ENCODE measurements at places on chromosomes 11 and 22.

DNA sequence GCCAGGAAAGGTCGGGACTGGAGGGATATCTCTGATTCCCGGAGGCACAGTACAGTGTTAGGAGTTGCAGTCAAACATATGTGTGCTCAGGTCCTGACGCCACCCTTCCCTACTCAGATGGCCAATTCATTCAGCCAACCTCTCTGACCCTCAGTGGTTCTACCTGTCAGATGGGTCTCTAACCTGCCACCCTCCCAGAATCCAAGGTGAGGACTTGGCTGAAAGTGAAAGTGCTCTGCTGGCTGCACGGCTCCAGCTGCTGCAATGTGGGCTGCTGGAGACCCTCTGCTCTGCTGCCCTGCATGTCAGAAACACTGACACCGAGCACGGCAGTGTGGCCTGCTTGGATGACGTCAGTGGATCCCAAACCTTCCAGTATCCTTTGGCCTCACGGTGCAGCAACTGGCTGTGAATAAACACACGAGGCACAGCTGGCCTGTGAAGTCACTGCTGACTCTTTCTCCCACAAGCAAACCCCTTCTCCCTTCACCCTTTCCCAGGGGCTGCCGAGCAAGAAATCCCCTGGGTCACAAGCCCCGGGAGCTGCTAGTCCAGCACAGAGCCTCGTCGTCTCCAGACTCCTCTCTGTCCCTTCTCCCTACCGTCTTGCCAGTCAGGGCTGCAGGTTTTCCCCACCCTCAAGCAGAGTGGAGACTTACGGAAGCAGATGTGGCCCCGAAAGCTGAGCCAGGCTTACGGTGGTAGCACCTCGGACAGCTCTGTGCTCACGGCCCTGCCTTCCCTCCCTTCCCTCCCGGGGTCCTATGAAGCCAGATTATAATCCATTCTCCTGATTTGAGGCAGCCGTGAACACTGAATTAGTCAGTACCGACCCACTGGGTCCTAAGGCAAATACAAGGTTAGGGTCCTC, 24.3 kb downstream of the KIAA0930 start:
- DNase-seq, result no peak

DNA sequence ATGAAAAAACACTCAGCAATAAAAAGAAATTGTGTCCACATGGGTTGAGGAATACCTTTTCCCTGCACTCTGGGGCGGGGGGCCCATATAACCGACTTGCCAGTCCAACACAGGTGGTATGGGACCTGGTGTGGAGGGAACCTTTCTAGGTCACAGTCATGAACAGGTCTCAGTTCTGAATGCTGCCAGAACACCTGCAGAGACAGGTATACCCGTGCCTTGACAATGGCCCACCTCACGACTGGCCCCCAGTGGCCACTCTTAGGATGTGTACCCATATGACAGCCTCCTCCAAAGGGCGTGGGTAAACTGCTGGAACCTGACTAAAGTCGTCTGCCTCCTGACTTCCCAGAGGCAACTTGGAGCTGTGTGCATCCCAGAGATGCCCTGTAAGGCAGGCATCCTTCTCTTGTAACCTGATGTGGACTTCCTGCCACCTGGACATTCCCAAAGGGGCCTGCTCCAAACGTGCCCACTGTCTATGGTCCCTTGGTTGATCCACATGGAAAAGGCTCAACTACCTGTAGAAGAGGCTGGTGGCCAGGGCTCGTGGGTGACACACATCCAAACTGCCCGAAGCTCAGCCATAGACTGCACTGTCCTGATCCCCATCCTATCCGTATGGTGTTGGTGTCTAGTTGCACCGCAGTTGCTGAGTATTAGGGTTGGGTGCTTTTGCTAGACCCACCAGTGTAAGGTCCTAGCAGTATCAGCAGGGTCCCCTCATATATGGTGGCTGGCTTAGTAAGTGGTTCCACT, 859.3 kb downstream of the BRD1 start:
- no peak for DNase-seq

- DNase-seq, result no peak
Observed at GRCh38 chr11:24704716-24705115, 207.9 kb downstream of the LUZP2 start.

- DNase-seq, result no peak
Observed at GRCh38 chr22:38751422-38752346, 4.1 kb downstream of the SUN2 start.

DNA sequence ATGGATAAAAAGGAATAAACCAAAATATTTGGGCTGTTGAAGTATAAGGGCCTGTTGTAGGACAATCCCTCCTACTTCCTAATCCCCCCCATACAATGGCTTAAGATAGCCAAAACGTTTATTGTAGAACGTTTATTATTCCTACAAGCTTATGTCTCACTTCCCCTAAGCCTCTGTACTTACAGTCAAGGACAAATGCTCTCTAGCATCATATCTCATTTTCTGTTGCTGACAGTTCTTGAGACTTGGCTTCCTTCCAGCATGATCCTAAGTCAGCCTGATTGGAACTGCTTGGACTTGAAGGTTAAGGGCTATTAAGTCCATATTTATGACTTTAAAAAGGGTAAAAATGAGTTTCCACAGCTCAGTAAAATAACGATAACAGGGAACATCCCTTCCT, 8.8 kb downstream of the MISFA start:
- DNase-seq, result no peak

GRCh38 chr11:28794405-28794804, 686.2 kb downstream of the METTL15 start:
- DNase-seq, result no peak

- DNase-seq, result no peak
Observed at GRCh38 chr11:35272391-35272902, 133.5 kb downstream of the CD44 start.

GRCh38 chr11:44632466-44633123, 67.1 kb downstream of the CD82 start:
- peak; percentile 60 for DNase-seq

DNA sequence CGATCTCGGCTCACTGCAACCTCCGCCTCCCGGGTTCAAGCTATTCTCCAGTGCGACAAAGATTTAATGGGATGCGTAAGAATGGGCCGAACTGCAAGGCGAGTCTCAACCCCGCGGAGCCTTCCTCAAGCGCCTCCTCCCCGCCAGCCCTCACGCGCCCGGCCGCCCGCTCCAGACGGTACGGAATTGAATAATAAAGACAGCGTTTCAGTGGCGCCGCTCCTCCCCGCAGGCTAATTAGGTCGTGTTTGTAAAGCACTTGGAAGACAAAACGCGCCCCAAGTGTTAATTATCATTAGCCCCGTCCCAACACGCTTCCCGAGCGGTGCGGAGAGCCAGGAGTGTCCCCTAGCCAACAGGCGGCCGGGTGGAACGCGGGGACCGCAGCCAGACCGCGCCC, 192.0 kb downstream of the BUD13 start:
- DNase-seq, result no peak

DNA sequence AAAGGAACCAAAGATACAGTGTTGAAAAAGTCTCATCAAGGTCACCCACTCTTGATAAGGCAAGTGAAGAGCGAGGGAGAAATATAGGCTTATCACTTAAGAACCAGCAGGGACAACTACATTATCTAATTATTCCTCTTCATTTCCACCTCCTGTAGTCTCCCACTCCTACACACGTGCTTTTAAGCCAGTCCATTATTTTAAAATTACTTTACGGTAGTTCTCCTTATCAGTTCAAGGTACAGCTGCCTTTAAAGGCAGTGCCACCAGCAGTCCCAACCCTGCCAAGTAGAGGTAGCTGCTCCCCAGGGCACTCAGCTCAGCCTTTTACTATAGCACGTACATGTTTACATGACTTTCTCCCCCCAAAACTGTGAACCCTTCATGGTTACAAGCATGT, 161.5 kb upstream of the BLID start:
- DNase-seq, result no peak

GRCh38 chr22:45914309-45914708, 62.7 kb downstream of the WNT7B start:
- DNase-seq, result no peak

DNA sequence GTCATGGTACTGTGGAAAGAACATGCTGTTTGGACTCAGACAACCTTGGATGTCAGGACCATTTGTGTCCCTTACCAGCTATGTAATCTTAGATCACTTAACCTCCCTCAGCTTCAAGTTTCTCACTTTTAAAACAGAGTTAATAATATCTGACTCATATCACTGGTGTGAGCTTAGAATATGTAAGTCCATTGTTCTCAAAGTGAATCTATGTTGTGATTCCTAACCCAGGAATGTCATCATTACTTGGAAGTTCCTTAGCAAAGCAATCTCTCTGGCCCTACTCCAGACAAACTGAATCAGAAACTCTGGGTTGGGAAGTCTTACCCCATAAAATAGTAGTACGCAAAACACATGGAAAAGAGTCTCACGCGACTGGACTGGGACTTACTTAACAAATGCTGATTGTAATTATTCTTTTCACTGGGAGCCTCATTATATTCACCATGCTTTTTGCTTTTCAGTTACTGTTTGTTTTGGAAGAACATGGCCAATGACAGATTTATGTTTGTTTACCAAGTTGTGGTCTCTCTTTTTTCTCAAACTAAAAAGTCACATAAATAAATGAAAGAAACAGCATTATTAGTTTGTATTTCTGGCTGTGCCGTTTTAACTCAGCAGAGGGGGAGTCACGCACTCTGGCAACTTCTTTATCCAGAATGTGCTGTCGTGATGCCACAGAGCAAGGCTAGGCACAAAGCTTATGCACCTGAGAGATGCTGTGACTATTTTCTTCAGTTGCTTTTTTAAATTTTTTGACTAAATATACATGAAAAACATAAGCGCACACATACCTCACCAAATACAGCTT, 217.7 kb upstream of the CTSC start:
- DNase-seq, result peak; percentile 74

Data from AG20443 (cell line).